ENCODE measurements at places on chromosomes 6 and 20. TPM values are rescaled to one million over a fixed set of nuclear protein-coding genes. Genes with fewer than 3 reads are reported as not detected.

DNA sequence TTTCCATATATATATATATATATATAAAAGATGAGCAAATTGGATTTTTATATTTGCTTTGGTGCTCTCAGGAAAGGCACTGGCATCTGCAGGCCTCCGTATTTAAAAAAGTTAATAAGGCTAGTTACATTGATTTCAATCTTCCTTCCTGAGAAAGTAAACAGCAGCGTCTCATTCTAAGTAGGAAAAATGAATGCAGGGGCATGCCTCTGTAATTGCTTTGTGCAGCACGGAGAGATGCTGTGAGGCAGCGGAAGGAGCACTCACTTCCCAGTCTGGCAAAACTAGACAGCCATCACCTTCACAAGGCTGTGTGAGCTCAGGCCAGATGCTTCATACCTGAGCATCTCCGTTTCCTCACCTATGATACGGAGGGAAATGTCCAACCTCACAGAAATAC is 303.7 kb downstream of the PTPRT start:
- DNase-seq = no peak

Gene PRICKLE4
- 2.0 TPM for total RNA-seq

GRCh38 chr20:4181956-4182945 is 166.9 kb upstream of the RNF24 start:
- DNase-seq = no peak

DNA sequence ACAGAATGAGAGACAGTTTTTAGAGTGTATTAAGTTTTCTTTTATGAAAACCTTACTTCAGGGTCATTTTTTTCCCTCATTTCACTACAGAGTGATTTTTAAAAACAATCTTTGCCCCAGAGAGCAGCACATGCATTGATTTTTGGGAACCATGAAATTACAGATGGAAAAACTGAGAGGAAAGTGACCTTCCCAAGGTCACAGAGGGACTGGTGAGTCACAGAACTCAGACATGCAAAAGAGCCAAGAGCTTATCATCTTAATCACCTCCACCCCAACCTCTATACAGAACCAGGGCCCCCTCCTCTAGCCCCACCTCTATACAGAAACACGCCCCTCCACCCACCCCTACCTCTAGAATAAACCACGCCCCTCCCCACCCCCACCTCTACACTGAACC is 10.7 kb downstream of the PXMP4 start:
- DNase-seq = no peak

Gene CLPSL2
- total RNA-seq = not detected

DNA sequence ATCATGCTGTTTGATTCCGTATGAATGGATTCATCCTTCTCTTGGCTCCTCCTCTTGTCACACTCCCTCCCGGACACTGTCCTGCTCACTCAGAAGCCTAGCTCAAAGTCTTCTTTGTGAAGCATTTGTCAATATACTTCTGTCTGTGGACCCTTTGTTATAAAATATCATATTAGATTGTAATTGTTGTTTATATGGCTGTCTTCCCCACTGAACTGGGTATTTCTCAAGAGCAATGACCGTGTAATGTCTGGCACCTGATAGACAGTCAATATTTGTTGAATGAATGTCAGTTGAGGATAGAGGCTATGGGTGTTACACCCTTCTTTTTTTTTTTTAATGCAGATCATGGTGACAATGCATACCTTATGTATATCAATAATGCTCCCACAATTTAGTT is 335.3 kb downstream of the SOX4 start:
- no peak for DNase-seq

GRCh38 chr6:40997234-40997957 is 41.6 kb downstream of the UNC5CL start:
- no peak for DNase-seq

DNA sequence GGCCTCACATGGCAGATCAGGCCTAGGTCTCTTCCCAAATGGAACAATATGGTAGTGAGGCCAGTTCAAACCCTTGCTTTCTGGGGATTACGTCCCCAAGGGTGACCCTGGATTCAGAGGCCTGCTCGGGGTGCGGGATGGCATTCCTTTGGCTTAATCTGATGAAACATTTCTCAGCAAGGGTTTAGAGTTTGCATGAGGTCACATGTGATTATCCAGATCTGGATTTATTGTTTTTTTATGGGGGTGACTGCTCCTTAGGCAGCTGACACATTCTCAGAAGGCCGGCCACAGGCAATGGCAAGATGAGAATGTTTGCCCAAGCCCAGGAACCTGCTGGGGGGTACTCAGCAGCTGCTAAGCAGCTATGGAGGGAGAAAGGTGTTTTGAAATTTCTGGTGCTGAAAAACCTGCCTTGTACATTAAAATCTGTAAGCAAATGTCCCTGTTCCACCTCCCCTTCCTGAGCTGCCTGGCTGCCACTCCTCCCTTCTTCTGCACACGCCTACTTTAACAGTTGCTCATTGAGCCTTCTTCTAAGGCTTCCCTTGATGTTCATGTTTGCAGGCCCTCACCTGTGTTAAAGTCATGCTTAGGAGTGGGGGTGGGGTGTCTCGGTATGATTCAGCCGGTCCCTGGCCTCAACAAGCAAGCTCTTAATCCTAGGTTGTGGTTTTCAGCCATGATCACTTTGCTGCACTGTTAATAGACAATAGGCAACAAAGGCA is 37.9 kb upstream of the FUCA2 start:
- no peak for DNase-seq

GRCh38 chr6:125481056-125481455 is 179.3 kb upstream of the HDDC2 start:
- no peak for DNase-seq

Gene VGLL2
- not detected for total RNA-seq

Gene DZANK1
- 1.3 TPM for total RNA-seq

DNA sequence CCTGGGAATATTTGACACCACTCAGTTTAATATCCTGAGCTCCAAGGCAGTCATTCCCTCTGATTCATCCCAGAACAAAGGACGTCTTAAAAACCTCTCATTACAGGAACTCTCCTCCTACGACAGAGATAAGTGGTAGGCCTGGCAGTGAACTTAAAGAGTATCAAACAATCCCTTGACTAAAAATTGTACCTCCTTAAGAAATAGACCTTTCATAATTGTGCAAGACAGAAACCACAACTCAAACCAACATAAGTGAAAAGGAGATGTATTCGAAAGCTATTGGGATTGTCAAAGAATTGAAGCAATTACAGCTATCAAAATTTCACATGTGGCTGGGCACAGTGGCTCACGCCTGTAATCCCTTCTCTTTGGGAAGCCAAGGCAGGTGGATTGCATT is 19.1 kb upstream of the BNIP5 start:
- DNase-seq = no peak

DNA sequence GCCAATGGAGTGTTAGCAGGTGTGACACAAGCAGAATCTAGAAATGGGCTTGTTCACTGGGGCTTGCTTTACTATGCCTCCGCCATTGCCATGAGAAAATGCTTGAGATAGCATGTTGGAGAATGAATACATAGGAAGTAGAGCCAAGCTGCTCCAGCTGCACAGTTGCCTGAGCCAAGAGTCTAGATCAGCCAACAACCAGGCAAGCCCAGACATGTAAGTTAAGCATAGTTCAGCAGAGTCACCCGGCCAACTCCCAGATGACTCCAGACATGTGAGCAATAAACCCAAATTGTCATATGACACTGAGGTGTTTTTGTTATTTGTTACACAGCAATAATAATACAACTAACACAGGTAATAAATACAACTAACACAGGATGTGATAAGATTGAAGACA is 167.9 kb downstream of the HAO1 start:
- DNase-seq = no peak

Gene PPP1R16B
- 24.3 TPM for total RNA-seq

- DNase-seq = no peak
These were observed at the start of gene NOL4L for GRCh38 chr20:32585011-32585585. Gene NOL4L, minus strand, starts transcription at chr20:32585333. Its CDS starts 443 bp downstream, at chr20:32584890.

GRCh38 chr6:74170118-74170517 is 474.1 kb downstream of the CD109 start:
- DNase-seq = no peak

GRCh38 chr6:1610497-1611321 is 994 bp downstream of the FOXC1 start:
- DNase-seq = no peak

GRCh38 chr6:142913036-142913510 is 31.9 kb downstream of the HIVEP2 start:
- no peak for DNase-seq

Gene KCNG1
- 0.19 TPM for total RNA-seq

DNA sequence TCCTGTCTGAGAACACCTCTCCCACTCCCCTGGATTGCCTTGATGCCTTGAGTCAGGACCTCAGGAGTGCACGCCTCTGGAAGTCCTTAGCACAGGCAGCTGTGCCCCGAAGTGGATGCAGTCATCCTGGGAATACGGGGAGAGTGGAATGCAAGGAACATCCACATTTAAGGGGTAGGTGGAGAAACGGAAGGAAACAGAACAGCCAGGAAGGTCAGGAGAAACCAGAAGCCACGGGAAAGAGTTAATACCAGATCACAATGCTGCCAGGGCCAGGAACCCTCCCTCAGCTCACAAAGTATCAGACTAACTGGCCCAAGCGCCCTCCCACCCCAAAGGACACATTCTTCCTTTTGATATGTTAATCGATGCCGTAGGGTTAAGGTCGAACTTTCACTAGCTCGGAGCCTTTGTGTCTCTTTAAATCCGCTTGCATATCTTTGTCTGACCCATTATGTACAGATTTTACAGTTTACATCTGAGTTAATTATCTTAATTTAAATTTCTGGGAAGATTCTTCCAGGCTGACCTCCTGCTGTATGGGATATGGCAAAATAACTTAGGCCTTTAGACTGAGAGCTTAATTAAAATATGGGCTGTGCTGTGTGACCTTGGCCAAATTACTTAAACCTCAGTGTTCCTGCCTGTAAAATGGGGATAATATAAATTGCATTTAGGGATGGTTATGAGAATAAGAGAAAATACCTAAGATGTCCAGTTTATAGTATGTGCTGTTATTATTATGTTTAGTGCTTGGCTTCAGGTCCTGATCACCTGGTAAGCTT is 24.0 kb upstream of the CCND3 start:
- no peak for DNase-seq

Gene RMND1
- 22.0 TPM for total RNA-seq

Gene RFX6
- total RNA-seq = not detected

GRCh38 chr6:129672341-129672682 is 37.7 kb downstream of the ARHGAP18 start:
- DNase-seq = no peak

GRCh38 chr6:33167374-33168283 is 24.6 kb downstream of the COL11A2 start:
- no peak for DNase-seq

Gene BRD2
- 132 TPM for total RNA-seq

- no peak for DNase-seq
These were observed 7.2 kb upstream of the NTSR1 start for GRCh38 chr20:62701161-62702012.

GRCh38 chr6:169785566-169785965 is 34.1 kb downstream of the ERMARD start:
- DNase-seq = peak; percentile 57

- DNase-seq = no peak
These were observed 41.3 kb downstream of the TAF8 start for GRCh38 chr6:42091718-42092023.

Gene RIPPLY2
- total RNA-seq = not detected

DNA sequence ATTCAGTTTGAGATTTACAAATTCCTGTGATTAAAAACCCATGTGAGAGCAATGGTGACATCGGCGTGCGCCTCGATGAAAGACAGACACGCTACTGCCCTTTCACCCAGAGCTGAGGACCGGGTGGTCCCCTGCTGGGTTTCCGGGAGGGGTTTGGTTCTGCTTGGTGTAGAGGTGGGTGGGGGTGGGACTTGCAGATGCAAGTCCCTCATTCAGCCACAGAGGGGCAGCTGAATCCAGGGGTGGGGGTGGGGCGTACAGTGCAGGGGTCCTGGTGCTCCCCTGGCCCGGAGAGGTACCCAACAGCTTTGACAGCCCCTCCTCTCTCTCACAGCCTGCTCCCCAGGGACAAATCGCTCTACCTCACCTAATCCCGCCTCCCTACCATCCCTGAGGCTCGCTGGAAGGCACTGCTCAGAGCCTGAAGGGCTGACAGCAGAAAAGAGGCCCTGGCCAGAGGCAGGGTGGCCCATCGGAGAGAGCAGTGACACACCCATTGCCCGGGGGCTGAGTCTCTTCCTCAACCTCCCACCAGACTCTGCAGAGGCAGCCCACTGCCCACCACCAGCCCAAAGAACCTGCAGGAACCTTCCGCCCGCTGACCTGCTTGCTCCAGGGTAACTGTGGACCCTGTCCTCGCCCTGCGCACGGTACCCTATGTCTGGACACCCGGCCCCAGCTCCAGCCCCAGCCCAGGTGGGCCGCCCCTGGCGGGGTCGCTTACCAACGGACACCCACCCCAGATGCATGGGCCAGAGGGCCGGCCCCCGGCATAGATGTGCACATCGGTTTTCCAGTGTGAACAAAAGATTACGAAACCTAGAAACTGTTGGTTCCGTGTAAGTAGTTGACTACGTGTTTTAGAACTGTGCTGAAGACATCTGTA is 118.4 kb downstream of the JPH2 start:
- peak; percentile 89 for DNase-seq

Gene OR2B6
- not detected for total RNA-seq

Gene SLCO4A1
- 44.4 TPM for total RNA-seq

- DNase-seq = no peak
These were observed 53.4 kb upstream of the TBXT start for GRCh38 chr6:166221040-166221439.

DNA sequence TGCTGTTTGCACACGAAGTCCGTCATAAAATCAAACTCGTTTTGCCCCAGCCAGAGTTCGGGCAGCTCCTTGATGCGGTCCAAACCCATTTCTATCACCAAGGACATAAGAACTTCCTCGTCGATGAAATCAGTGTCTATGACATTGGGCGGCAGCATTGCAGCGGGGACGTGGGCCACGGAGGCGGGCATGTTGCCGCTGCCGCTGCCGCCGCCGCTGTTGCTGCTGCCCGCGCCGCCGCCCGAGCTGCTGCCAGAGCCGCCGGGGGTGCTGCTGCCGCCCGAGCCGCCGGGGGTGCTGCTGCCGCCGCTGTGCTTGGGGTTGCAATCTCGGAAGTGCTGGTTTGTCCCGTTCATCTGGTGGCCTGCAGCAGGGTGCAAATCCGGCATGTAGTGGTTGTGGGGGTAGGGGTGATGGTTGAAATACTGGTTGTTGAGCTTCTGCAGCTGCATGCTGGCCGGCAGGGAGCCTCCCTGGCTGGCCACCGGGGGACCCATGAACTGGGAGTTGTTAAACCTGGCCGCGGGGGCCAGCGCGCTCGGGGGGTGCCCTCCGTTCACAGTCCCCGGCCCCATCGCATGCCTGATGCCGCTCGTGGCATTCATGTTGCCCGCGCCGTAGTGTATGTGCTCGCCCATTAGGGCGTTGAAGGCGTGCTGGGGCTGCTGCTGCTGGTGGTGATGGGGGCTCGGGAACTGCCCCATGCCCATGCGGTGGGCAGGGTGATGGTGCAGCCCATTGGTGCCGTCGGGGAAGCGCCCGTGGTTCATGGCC is 1.1 kb downstream of the CITED2 start:
- no peak for DNase-seq

Gene ARFGAP1
- total RNA-seq = 60.8 TPM

- DNase-seq = no peak
These were observed 105.8 kb downstream of the SLC35B3 start for GRCh38 chr6:8329562-8329961.

Gene MAK
- total RNA-seq = 0.71 TPM

Measured in mesenteric fat pad (tissue), 1 donor.